Globus pallidus (tissue), 1 donor: ENCODE measurements at places on chromosomes 2 and 18.
A peak's percentile ranks its signal among the peaks of the same experiment; 100 is the strongest.

DNA sequence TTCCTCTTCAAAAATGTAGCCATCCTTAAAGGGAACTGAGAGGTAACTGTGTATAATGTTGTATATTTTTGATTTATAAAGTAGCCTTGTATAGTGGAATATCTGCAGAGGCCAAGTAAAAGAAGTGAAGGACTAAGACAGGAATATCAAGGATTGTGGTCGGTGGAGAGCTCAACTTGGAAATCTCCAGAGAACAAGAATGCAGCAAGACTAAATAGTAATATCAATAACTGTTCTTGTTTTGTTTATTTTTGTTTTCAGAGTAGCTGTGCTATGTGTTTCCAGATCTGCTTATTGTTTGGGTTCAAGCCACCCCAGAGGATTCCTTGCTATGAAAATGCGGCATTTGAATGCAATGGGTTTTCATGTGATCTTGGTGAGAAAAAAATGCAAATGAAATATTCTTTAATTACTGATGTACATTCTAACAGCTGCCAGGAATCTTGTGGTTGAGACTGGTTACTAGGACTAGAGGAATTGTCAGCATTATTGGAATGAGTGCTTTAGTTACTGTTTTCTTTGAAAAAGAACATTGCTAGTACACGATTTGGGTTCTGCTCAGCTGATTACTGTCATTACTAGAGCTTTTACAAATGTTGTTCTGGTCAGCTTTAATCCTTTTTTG, 25.0 kb downstream of the FASTKD2 start:
- DNase-seq: no peak

DNA sequence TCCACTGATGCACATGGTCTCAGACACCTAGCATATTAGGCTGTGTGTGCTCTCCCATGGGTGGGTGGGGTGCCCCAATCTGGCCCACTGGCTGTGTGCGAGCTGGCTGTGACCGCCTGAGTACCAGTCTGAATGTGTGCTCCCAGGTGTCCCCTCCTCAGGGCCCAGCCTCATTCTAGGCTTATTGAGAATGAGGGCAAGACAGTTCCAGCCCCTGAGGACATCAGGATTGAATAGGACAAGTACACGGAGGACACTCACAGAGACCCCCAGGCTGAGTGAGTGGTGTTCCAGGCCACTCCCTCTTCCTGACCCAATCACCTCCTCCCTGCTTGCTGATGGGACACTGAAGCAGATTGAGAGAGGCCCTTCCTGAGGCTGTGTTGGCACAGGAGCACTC, 116.1 kb upstream of the RAB6C start:
- DNase-seq: no peak

DNA sequence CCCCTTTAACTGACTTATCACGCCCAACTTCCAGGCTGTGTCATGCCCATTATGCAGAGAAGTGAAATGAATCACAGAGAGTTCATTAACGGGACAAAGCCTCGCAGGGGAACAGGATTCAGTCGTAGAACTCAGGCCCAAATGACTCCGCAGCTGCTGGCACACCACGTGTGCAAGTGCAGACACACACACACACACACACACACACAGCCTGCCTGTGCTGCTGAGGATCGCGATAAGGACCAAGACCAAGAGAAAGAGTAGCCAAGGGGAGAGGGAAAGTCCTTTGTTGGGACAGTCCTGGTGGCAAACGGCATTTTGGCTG, 90.0 kb upstream of the TAF1B start:
- DNase-seq: peak; percentile 38

DNA sequence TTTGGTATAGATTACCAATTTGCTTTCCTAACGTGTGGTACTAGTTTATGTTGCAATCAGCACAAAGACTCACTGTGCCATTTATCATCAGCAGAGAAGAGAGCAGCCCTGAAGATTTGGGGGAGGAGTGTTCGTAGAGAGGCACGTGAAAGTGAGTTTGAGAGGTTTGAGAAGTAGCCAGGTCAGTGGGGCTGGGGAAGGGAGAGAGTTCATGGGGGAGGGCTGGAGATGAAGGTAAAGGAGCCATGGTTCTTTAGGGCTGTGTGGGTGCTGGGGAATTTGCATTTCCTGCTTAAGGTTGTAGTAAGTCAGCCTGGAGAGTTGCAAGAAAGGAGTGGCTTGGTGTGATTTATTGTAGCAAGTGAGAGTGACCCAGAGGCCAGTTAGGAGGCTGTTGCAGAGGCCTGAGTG, 172.1 kb downstream of the NEDD4L start:
- no peak for DNase-seq

DNA sequence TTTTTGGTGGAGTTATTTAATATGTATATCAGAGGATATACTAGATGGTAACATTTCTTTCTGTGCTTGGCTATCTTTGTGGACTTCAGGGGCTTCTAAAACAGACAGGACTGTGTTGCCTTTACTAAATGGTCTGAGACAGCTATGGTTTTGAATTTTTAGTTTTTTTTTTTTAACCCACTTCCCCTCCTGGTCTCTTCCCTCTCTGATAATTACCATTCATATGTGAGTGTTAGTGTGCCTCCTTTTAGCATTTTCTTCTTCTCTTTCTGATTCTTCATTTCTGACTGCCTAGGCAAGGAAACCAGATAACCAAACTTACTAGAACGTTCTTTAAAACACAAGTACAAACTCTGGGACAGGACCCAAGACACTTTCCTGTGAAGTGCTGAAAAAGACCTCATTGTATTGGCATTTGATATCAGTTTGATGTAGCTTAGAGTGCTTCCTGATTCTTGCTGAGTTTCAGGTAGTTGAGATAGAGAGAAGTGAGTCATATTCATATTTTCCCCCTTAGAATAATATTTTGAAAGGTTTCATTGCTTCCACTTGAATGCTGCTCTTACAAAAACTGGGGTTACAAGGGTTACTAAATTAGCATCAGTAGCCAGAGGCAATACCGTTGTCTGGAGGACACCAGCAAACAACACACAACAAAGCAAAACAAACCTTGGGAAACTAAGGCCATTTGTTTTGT, 52.7 kb downstream of the SMAD4 start:
- DNase-seq: no peak

DNA sequence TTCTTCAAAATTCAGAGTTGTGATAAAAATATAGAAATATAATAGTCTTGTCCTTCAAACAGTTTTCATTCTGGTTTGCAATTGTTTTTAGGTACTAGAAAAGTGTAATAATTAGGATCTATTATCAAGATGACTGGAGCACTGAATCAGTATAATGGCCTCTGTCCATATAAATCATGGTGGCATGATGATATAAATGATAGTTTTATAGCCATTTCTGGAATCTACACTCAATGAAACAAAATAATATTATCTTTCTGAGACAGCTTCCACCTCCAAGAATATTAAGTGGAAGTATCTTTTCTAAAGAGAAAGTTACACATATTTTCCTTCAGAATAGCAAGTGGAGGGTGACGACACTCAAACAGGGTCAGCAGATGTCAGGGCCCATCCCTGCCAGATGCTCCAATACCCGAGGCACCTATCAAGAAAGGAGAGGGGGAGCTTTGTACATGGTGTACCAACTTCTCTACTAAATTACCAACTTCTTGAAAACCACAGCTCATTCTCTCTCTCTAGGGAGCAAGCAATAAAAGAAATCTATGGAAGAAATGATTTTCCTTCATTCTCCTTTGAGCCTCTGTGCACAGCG, 882.7 kb upstream of the CHAC2 start:
- no peak for DNase-seq

GRCh38 chr18:64044616-64045015, 74.7 kb downstream of the SERPINB8 start:
- no peak for DNase-seq

DNA sequence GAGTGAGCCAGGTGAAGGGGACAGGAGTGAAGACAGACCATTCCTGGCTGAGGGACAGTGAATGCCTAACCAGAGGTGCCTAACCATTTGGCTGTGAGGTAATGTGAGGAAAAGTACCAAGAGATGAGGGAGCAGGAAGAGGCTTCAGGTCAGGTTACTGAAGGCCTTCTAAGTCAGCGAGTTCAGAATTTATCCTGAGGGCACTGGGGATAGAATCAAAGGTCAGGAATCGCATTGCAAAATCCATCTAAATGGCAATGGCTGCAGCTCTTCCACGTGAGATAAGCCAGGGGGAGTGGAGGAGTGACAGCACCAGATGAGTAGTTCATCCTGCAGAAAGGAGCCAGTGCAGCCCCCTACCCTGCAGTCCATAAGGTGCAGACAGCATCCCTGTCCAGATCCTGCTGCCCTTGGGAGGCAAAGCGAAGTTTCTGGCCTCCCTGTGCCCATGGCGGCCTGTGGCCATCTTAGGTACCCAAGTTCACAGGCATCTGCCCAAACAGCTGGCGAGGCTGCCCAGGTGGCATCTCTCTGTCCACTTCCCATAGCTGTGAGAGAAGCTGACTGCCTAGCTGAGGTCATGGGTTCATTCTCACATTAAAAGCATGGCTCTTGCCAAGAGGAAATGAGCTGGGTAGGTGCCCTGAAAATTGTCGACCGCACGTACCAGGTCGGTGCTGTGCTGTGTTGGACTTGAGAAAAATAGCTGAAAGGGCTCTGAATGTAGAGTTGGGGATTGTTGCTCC, 49.5 kb downstream of the CYP27C1 start:
- DNase-seq: no peak

DNA sequence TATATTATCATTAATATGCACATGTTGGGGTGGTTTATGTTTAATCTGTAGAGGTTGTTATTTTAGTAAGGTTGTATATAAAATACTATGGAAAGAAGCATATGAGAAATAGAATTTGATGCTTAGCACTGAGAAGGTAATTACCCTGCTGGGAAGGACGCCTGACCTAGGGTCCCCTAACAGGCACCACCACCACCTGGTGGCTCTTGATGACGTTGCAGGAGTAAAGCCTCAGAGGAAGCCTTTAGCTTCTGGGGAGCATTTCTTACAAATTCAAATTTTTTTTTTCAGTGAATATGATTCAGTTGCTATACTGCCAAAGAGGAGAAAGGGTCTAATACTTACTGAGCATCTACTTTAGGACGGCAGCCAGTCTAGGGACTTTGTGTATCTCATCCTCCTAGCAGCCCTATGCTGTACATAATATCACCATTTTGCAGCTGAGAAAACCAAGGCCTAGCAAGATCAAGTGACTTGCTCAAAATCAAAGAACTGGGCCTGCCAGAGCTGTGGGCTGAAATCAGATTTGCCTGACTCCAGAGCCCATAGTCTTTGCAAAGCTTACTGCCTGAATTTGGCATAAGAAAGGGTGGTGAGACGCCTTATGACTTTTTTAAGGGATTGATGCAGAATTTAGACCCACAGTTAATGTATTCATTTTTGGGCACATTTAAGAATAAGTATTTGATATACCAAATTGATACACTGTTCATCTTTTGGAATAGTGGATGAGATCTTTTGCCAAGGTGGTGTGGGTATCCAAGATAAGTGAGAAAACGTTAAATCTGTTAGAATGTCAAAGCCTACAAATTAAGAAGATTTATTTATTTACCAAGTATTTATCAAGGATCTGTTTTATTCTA, 78.8 kb upstream of the GAREM1 start:
- DNase-seq: peak; percentile 46

DNA sequence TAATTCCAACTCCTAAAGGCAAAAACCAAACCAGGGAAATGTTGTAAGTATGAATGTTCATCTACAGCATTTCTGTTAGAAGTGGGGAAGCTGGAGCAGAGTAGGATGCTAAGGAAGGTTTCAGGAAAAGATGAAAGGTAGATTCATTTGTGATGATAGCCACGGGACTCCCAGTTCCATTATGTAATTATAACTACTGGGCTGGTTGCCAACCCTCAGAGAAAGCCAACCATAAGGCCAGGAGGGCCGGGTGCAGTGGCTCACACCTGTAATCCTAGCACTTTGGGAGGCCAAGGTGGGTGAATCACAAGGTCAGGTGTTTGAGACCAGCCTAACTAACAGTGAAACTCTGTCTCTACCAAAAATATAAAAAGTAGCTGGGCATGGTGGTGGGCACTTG, 288.9 kb upstream of the ETAA1 start:
- no peak for DNase-seq

- DNase-seq: peak; percentile 24
These were observed 12.5 kb downstream of the MARCO start for GRCh38 chr2:118954297-118955060.

DNA sequence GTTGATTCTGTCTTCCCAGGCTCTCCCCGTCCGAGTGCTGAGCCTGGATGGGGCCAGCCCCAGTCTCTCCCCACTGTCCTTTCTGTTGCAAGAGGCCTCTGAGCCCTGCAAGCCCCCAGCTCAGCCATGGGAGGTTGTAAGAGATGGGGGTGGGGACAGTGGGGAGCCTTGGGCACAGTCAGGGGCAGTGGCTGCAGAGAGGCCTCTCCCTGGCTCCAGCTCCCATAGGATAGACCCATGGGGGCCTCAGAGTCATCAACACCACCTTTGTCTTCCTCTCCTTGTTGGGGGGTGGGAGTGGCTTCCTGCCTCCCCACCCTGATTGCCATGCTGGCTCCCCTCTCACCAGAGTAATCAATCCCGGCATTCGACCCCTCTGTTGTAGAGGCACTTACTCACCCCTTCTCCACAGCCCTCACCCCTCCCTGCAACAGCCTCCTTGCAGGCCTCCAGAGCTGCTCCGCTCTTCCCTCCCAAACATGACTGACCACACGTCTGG, 37.5 kb upstream of the NPAS2 start:
- no peak for DNase-seq

GRCh38 chr2:40299781-40300180, 152.1 kb downstream of the SLC8A1 start:
- no peak for DNase-seq

- no peak for DNase-seq
These were observed 1357.9 kb upstream of the CELF4 start for GRCh38 chr18:38923540-38923939.

- peak; percentile 55 for DNase-seq
These were observed 42.1 kb downstream of the FARSB start for GRCh38 chr2:222613715-222614331.

- DNase-seq: no peak
These were observed 7.2 kb upstream of the ABCB11 start for GRCh38 chr2:169038338-169038757.

- no peak for DNase-seq
These were observed 34.0 kb downstream of the ACTR2 start for GRCh38 chr2:65261676-65262075.

DNA sequence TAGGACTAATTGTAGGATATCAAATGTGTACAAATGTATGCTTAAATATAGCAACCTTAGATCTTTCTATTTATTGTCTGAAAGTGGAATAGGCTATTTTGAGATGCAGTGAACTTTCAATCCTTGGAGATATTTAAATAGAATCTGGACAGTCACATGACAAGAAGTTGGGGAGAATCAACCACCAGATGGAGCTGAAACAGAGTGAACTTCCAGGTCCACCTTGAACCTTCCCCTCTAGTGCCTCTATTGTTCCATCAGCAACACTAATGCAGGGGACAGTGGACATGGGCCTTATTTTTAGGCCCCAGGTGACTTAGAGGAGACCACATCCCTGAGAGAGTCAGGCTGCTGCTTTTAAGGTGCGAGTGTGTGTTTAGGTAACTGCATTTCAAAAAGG, 37.0 kb upstream of the CRIM1 start:
- no peak for DNase-seq

GRCh38 chr18:75107196-75107930, 101.6 kb downstream of the PTGR3 start:
- no peak for DNase-seq

GRCh38 chr18:11310476-11311086, 161.2 kb upstream of the PIEZO2 start:
- DNase-seq: peak; percentile 40

GRCh38 chr2:223433461-223433860, 168.7 kb downstream of the SCG2 start:
- no peak for DNase-seq
